ENCODE measurements at places on chromosomes 6 and 20.

DNA sequence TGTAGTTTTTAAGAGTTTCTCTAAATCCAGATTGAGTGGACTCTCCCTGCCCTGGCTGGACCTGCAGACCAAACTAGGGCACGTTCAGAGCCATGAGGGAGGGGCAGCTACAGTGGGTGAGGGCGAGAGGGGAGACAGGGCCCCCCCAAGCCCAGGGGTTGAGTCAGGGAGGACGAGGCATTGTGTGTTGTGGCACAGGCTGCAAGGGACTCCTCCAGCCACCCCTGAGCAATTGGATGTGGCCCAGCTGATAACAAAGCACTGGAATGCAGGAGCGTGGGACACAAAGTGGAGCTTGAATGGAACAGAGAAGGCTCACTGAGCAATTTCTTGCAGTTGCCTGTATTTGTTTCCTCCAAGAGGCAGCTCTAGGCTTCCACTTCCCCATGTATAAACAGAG, 43.5 kb upstream of the MYL9 start:
- DNase-seq: no peak

DNA sequence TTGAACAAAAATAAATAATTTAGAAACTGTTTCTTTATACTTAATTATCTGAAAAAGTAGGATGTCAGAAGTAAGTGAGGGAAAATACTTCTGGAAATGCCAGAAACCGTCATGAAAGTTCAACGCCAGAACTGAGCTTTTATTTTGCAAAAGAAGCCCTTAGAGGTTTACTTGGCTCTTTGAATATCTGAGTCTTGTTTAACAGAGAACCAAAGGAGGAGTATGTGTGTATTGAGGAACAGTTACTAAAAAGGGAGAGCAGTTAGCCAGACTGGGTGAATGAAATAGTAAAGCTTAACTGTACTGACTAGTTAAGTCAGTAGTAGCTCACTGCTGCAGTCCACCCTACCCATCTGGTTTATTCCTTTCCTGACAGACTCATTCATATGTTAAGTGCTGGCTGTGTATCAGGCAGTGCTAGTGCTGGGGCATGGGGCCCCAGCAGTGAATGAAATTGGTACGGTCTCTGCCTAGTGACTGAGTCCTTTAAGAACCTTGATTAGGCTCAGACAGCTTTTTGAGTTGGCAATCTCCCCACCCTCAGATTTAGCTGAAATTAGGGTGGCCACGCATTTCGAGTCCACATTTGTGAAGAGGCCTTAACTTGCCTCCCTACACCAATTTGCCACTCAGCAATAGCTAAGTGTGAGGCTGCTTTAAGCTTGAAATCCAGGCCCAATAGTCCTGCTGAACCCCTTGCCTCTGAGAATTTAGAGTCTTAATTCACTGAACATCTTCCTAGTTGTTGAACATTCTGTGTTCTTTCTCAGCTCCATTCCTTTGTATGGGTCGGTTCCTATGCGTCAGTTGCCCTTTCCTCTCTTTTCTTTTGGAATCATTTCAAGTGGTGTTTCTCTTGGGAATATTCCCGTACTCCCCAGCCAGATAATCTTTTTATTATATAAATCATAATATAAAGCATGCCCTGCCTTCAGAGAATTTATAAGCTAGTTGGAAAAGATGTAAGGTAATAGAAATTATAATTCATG, 20.2 kb downstream of the MAP3K4 start:
- DNase-seq: no peak

DNA sequence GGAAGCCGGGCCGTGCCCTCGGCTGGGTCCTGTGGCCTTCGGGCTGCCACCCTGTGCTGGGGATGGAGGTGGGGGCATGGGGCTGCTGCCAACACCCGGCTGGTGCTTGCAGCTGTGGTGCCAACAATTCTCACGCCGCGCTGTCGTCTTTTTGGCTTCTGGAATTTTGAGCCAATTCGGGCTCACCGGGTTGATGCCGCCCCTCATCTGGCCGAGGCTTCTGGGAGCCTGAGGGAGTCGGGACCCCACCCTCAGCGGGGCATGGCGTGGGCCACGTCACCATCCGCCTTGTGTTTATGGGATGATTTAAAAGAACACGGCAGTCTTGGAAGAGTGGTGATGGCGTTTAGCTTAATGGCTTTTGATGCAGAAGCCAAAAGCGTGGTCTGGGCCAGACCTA, 8.7 kb upstream of the NPBWR2 start:
- DNase-seq: no peak

DNA sequence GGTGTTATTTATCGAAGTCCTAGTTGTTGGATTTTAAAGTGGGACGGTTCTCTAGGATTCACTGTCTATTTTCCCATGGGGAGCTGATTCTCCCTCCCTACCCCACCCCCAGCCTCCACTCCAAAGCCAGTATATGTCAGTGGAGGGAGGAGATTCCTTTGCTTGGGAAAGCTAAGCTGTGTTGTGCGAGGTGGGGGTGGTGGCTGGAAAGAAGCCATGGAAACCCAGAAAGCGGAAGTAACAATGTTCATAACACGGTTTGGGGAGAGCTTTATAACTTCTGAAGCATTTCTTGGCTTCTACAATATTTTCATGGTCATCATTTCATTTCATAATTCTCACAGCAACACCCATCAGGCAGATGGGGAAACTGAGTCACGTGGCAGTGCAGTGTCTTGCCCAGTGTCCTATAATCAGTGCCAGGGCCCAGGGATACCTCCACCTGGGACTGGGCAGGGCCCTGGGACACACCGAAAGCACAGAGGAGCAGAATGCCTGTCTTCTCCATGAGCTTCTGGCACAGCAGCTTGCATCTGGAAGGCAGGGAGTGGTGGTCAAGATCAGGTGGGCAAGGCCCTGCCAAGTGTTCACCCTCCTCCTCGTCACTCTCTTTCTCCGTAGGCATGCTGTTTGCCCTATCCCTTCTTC, 4.5 kb downstream of the SUN5 start:
- DNase-seq: no peak

- no peak for DNase-seq
These were observed 30.9 kb upstream of the OCSTAMP start for GRCh38 chr20:46581391-46581790.

GRCh38 chr6:1657116-1657770, 47.5 kb downstream of the FOXC1 start:
- no peak for DNase-seq

DNA sequence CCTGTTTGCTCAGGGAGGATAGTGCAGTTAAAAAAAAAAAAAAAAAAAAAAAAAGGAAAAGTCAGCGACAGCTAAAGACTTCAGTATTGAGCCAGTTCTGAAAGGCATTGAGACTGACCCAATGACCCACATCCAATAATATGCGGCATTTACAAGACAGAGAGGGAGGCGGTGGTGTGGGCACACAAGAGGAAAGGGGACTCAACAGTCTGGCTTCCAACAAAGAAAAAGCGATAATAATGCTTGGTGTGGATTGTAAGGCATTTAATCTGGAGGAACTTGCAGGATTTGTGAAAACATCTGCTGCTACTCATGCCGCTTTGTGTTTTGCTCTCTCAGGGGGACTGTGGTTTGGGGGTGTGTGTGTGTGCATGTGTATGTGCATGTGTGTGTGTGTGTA, 784.3 kb upstream of the CHD6 start:
- DNase-seq: peak; percentile 38

- no peak for DNase-seq
These were observed 29.2 kb downstream of the TAF11 start for GRCh38 chr6:34858681-34859080.

Data from D341Med (cell line).